ENCODE measurements at places on chromosomes 7 and 10.
A peak's percentile ranks its signal among the peaks of the same experiment; 100 is the strongest.

DNA sequence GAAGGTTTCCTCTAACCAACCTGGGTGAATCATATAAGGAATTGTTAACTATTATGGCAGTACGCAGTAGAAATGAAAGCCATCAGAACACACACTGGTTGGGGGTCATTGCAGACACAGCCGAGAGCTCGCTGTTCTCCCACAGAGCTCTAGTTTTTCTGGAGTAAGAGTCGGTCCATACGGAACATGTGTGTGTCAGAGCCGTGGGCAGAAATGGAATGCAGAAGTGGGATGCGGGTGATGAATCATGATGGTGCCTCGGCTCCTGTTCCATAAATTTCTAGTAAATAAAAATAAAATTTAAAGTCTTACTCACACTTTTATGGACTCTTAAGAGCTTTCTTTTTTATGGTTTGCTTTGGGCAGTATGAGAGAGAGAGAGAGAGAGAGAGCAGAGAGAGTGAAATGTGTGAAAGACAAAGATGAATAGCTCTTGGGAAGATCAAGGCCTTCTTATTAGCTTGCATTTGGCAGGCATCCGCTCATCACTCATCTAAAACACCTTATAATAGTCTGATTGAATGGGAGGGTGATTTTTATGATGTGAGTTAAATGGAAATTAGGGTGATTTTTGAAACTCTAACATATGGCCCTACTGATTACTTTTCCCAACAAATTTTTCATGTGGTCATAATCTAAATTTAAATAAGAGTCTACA lies 98.8 kb upstream of the PFKP start:
- DNase-seq = no peak

GRCh38 chr10:116719804-116720203 lies 22.6 kb downstream of the HSPA12A start:
- DNase-seq = no peak

GRCh38 chr10:22684699-22685098 lies 29.7 kb downstream of the PIP4K2A start:
- no peak for DNase-seq

DNA sequence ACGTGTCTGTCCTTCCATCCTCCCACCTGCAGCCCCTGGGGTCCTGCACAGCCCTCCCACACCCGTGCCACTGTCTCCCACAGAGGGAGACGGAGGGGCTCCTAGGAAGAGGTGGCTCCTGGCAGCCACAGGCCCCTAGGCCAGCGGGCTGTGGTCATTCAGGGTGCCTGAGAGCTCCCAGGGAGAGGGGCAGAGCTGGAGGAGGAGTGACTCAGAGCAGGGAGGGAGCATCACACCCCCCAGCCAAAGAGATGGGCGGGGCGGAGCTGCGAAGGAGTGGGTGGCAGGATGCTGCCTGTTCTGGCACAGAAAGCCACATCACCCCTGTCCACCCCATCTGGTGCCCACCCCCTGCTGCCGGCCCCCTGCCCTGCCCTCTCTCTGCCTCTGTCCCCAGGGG lies 50.5 kb downstream of the STK32C start:
- DNase-seq = peak; percentile 62

GRCh38 chr10:14658331-14659127 lies 116.2 kb downstream of the FAM107B start:
- DNase-seq = peak; percentile 49

DNA sequence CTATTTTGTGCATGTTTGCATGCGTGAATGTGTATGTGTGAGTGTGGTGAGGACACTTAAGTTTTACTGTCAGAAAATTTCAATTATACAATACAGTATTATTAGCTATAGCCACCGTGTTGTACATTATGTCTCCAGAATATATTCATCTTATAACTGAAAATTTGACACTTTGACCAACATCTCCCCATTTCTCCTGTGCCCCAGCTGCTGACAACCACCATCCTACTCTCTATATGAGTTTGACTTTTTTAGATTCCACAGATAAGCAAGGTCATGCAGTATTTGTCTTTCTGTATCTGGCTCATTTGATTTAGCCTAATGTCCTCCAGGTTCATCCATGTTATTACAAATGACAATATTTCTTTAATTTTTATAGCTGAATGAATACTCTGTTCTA lies 195.0 kb downstream of the GPR37 start:
- peak; percentile 21 for DNase-seq

GRCh38 chr10:120760253-120760652 lies 90.9 kb upstream of the WDR11 start:
- no peak for DNase-seq

- no peak for DNase-seq
Observed at GRCh38 chr7:84245835-84246234, 51.2 kb upstream of the SEMA3A start.

DNA sequence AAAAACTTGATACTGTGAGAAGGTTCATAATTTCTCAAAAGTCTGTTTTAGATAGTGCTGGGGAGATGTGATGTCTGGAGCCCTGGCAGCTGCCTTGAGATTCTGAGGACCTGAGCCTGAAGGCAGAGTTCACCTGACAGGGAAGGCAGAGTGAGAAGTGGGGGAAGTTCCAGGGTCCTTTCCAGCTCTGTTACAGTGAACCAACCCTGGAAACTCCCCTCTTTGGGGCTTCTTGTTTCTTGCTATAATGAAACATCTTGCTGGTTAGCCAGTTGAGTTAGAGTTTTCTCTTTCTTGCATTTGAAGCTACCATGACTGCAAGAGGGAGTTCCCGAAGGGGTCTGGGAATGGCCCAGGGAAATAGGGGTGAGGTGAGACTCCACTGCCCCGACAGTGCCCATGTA lies 158.9 kb upstream of the TNRC18 start:
- no peak for DNase-seq

GRCh38 chr7:7977774-7978173 lies 9.2 kb downstream of the GLCCI1 start:
- DNase-seq = no peak

- no peak for DNase-seq
Observed at GRCh38 chr7:24891311-24891735, 88.7 kb downstream of the OSBPL3 start.

- DNase-seq = peak; percentile 71
Observed at GRCh38 chr7:36473454-36474282, 84.0 kb downstream of the ANLN start.

- no peak for DNase-seq
Observed at GRCh38 chr10:109277456-109277855, 645.9 kb downstream of the XPNPEP1 start.

- no peak for DNase-seq
Observed at GRCh38 chr7:82339958-82340357, 103.6 kb downstream of the CACNA2D1 start.

DNA sequence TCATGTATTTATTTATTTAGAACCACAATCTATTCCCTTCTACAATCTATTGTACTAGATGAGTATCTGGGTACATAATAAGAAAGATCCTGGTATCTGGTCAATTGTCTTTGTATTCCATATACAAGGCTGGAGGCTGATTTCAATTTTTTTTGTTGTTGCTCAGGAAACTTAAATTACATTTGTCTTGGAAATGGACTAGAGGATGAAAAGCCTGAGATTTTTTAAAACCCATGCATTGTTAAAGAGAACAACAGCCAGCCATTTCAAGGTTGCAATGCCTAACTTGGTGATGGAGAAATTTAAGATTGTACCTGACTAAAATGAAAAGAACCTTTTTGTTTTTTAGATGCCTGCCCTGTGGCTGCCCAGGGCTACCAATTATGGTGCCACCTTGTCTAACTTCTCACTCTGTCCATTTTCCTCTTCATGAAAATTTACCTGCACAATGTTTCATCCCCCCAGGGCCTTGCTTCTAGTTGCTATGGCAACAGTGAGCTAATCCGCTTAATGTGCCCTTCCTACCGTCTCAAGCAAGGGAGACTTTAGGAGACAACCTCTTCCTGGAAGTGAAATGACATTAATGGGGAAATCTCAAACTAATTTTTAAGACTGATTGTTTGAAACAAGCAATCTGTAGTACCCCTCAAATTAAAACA lies 203.7 kb upstream of the PHYHIPL start:
- DNase-seq = no peak

GRCh38 chr10:131480066-131480465 lies 168.5 kb upstream of the TCERG1L start:
- no peak for DNase-seq

DNA sequence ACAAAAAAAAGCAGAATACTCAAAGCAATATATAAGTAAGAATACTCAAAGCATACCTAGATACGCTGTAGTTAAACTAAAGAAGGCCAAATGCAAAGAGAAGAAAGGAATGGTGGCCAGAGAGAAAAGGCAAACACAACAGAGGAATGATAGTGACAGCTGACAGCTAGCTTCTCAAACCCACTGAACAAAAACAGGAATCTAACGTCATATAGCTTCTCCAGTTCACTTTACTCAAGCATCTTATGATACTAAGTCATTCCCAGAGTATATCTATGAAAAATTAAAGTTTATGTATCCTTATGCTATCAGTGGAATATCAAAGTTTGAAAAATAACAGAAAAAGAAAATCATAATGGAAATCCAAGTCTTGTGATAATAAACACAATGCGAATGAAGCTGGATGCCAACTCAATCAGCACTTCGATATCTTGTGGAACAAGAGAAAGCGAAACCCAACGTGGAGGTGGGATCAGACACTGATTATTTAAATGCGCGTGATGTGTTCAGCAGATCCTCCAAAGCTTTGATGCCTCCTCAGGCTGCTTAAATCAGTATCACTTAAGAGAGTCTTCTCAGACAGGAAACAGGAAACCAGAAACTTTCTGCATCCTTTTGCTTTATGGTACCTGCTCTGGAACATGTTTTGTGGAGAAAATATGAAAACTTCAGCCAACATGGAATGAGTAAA lies 102.8 kb downstream of the PIP4K2A start:
- DNase-seq = peak; percentile 87

GRCh38 chr10:16384021-16384420 lies 52.8 kb upstream of the PTER start:
- DNase-seq = no peak

DNA sequence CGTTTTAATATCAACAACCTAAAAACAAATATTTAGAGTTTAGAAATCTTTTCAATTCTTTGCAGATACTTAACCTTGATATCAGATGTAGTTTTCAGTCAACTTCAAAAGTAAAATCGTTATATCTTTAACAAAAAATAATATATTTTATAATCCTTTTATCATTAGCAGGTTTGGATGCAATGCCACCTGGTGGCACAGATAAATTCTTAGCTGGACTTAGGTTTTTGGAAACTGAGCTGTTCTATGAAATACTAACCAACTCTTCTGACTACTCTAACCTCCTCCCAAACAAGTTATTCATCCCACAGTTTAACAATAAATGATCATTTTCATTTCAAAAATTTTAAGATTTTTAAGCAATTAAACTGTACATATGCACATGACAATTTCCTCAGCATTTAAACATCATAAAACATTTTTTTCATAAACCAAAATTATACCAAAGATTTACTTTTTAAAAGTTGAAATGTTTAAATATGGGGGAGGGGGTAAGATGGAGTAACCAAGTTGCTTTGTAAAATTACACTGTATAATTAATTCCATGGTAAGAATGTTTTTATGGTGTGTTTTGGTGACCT lies 56.9 kb downstream of the HIBADH start:
- no peak for DNase-seq

- DNase-seq = no peak
Observed at GRCh38 chr7:151238190-151238810, 6.0 kb downstream of the CHPF2 start.

DNA sequence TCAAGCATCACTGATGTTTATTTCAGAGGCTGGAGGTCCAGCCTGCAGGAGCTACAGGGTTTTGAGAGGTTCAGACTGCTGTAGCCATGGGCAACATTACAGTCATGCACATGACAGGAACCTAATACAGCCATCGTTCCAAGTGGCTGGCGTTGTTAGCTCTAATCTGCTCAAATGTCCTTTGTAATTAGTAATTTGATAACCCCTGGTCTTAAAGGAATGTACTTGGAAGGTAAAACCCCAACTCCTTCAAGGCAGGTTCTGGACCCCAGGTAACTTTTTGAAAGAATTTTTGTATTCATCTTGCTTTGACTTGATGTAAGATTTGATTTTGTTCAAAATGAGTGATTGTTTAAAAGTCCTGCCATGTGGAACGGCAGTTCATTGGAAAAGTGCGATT lies 34.7 kb upstream of the FOXI2 start:
- DNase-seq = no peak

- no peak for DNase-seq
Observed at GRCh38 chr10:121357401-121357800, 240.8 kb downstream of the FGFR2 start.

DNA sequence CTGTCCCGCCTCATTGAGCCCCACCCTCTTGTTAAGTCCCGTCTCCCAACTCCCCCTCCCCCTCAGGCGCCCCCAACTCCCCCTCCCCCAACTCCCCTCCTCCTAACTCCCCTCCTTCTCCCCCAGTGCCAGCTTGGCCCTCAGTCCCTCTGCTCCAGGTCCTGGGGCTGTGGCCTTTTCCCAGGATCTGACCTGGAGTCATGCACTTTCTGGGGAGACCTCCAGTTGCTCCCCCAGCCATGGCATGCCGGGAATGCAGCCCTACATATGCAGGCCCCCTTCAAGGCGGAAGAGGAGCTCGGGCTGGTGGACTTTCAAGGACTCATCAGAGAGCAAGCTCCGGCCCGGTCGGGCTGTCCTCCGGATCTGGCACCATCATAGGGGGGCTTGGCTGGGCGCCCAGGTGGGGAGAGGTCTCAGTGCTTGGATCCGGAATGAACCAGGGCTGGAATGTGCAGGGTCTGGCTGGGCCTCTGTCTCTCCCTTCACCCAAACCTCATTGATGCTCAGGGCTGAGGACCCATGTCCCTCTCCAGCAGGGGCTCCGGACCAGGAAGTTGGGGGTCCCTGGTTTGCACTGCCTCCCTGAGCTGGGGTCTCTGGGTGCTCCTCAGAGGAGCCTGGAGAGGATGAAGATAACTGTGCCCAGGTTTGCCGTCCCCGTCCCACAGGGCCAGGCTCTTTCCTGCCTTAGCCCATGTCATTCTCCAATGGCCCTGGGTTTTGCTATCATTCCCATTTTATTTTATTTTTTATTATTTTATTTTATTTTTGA lies 41.1 kb downstream of the TMEM270 start:
- DNase-seq = no peak

DNA sequence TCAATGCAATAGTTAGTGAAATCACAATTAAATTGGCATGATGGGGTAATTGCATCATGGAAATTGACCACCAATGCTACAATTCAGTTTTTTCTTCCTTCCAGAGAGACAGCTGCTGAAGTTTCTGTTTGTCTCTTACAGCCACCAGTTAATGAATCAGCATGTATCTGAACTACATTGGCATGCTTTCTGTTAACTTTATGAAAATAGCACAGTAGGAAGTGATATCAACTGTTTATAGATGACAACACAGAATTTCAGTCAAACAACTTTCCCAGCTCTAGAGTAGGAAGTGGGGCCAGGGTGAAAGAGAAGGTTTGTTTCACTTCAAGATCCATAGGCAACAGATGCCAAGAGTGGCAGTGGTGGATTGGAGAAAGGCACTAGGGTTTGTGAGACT lies 339.6 kb upstream of the VWC2 start:
- DNase-seq = no peak

GRCh38 chr7:155401231-155401630 lies 56.7 kb upstream of the EN2 start:
- no peak for DNase-seq

- DNase-seq = no peak
Observed at GRCh38 chr10:125221716-125222115, 61.4 kb upstream of the CTBP2 start.

- no peak for DNase-seq
Observed at GRCh38 chr7:99392046-99392445, 16.4 kb downstream of the PDAP1 start.

GRCh38 chr7:65308300-65308678 lies 65.4 kb upstream of the ZNF92 start:
- no peak for DNase-seq

- DNase-seq = no peak
Observed at GRCh38 chr10:69791812-69792211, 9.9 kb upstream of the COL13A1 start.

GRCh38 chr10:93468461-93469213 lies 13.5 kb downstream of the MYOF start:
- DNase-seq = no peak
